ENCODE measurements at places on chromosomes 3 and 15. TPM values are rescaled to one million over a fixed set of nuclear protein-coding genes. Genes with fewer than 3 reads are reported as not detected.

The SNRPA1 gene
- 91.1 TPM for total RNA-seq

The CSPG4 gene
- total RNA-seq: 6.5 TPM

The C2CD4B gene
- 2.9 TPM for total RNA-seq

The TRPM1 gene
- total RNA-seq: 4.4 TPM

DNA sequence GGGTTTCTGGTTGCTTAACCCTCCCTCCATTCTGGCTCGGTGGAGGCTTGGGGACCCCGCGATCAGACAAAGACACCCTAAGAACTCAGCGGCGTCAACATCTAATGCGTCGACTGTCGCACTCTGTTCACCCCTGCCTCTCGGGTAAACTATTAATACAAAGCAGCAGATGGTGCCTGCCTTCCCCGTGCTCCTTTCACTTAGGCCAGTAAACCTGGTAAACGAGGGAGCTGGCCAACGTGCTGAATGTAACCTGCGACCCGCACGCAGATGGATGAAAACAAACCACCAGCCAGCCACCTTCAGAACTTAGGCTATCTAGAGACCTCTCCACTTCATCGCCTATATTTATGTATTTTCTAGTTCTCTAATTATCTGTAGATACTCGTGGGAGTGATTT, 848 bp upstream of the CADPS start:
- no peak overlapping the region for H3K27ac ChIP-seq
- H3K27me3 ChIP-seq: no peaks in the 10 kb centered on the region
- peak; percentile 70 for DNase-seq
- H3K36me3 ChIP-seq: no peaks in the 10 kb centered on the region
- no peak overlapping the region for H3K4me3 ChIP-seq
